ENCODE measurements at places on chromosomes 5 and 9.

DNA sequence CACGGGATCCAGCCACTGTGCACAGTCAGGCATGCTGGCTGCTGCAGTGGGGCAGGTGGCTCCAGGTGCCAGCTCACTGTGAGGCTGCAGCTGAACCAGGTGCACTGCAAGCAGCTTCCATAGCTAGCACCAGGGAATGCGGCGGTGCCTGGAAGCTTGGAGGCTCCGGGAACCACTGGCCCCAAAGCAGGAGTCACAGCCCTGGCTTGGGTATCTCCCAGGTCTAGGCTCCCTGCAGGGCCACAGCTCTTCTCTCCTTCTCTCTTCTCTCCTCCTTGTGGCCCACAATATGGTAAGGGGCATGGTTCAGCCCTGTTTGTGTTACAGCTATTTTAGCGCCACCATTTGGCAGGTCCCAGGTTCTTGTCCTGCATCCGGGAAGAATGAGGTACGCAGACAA, 6.7 kb upstream of the MTMR12 start:
- DNase-seq: no peak

- no peak for DNase-seq
These were observed 6.7 kb downstream of the ANKS6 start for GRCh38 chr9:98789483-98790133.

DNA sequence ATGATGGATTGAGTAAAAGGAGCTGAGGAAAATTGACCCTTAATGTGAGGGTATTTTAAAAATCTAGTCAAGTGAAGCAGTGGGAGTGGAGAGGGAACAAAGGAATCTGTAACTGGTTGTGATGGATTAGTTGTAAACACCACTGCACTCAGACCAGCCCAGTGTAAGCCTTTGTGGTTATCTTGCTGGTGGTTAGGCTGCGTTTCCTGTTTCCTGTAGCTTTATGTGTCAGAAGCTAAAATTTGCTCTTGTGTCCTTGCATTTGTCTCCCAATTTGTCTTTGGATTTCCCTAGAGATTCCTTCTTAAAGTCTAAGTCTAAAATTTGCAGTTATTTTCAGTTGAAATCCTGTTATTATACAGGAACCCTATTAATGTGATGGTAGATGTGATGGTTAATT, 6.3 kb downstream of the IFNA21 start:
- no peak for DNase-seq

DNA sequence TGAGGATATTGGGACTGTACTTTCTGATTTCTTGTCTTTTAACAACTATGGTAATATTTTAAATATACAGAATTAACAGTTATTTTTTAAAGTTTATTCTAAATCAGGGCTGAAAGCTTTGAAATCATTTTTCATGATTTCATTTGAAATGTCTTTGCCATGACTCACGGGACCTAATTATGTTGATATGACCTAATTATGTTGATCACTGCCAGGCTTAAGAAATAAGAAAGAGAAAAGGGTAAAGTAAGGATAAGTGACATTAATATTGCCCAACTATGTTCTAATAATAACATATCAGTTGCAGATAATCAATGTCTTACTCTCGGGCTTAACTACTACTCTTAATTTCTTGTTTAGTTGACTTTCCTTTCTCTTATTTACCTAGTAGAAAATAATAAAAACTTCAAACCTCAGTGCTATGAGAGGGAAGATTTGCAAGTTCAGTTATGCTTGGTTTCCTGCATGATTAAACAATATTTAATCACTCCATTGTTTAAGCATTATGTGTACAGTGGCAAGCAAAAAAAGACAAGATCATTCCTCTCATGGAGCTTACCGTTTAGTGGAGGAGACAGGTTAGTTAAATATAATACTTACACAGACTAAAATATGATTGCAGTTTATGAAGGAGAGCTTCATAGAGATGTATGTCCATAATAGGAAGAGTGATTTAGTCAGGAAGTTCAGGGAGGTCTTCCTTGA, 67.0 kb upstream of the EIF4EBP3 start:
- no peak for DNase-seq

GRCh38 chr5:154654486-154655371, 100.4 kb upstream of the LARP1 start:
- no peak for DNase-seq

DNA sequence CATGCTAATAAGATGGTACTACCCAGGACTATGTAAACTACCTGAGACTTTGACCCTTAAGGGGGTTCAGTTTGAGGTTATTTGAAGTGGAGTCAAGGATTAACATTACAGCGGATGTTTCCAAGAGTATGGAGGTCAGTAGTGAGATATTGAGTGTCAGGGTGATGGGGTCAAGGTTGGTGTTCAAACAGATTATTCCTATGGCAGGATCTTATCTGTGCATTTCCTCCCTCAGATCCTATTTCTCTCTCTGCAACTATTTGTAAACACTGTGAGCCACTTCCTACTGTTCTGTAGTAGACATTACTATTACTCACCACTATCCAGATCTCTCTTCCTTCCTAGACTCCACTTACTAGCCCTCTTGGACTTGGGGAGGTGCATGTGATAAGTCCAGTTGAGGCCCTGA, 54.0 kb upstream of the STOM start:
- no peak for DNase-seq

- DNase-seq: no peak
These were observed 20.7 kb upstream of the MOCS2 start for GRCh38 chr5:53130266-53130665.

- DNase-seq: no peak
These were observed 78.3 kb downstream of the PPARGC1B start for GRCh38 chr5:149808264-149808982.

GRCh38 chr9:83385317-83385716, 152.9 kb downstream of the FRMD3 start:
- no peak for DNase-seq

DNA sequence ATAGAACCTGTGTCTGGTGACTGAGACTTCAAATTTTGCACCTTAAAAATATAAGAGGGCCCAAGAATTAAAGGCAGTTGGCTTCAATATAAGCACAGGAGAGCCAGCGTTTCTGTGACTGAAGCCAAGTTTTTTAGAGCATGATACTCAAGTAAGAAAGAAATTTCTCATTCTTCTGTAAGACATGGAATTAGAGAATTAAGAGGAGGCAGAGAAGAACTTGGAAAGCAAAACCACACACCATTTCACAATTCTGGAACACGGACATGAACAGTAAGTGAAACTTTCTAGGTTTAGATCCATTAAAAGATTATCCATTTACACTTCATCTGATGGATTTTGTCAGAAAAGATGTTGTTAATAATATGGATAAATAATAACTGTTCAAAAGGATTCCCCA, 8.9 kb upstream of the AGXT2 start:
- DNase-seq: no peak

GRCh38 chr5:42057254-42057690, 132.2 kb downstream of the FBXO4 start:
- DNase-seq: peak; percentile 56

GRCh38 chr9:84699984-84700383, 30.5 kb downstream of the NTRK2 start:
- no peak for DNase-seq

DNA sequence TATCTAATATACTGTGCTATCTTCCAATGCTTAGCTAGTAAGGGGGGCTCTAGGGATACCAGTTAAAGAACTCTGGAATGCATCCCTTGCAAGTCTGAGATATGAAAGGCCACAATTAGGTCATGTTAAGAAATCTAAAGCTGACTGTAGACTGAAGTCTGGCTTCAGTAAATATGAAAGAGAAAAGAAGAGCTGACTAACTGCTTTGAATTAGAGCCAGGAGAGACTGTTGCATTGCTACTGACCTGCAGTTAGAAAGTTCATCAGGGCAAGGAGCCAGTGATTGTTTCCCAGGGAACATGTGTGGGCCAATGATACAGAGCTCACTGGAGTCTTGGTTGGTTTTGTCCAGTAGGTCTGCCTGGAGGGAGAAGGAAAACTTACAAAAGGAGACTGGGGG, 472.1 kb upstream of the TNC start:
- DNase-seq: peak; percentile 87

- no peak for DNase-seq
These were observed 54.8 kb downstream of the HRH2 start for GRCh38 chr5:175712681-175713085.

GRCh38 chr9:128249558-128249907, 26.3 kb downstream of the GOLGA2 start:
- DNase-seq: no peak

GRCh38 chr5:150774145-150774544, 4.4 kb upstream of the SMIM3 start:
- peak; percentile 54 for DNase-seq

DNA sequence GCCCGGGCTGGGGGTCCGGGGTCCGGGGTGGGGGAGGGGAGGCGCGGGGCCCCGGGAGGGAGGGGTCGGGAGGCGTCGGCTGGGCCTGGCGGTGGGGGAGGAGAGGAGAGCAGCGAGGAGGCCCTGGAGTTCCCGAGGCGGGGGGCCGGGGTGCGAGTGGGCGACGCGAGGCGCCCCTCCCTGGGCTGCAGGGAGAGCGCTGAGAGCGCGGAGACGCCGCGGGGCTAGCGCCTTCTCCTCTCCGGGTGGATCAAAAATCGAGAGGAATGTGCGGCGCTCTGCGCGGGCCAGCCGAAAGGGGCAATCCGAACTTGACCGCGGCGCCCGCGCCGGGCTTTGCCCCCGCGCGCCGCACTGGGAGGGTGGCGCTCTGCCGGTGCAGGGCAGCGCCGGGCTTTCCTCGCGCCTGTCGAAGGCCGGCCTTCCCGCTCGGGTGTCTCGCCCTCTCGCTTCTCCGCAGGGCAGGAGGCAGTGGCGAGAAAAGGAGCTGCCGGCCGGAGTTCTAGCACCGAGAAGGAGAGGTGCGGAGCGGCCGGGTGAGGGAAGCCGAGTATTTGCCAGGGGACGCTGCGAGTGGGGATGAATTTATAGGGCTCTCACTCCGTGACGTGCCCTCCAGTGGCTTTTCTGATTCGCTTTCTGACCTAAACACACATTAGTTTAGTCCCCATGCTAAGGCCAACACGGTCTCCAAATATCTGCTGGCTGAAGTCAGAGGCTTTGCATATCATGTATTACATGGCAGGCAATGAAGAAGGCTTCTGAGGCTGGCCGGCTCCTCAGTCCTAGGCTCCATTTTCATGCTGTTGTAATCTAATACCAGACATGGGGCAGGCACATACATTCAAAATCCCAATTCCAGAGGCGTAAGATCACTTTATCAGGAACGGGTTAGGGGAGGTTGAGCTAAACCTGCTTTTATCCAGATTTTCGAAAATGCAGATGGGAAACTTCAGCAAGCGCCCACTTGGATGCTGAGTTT, 503 bp upstream of the GDNF start:
- no peak for DNase-seq

GRCh38 chr5:89181546-89181945, 298.6 kb upstream of the MEF2C start:
- no peak for DNase-seq

DNA sequence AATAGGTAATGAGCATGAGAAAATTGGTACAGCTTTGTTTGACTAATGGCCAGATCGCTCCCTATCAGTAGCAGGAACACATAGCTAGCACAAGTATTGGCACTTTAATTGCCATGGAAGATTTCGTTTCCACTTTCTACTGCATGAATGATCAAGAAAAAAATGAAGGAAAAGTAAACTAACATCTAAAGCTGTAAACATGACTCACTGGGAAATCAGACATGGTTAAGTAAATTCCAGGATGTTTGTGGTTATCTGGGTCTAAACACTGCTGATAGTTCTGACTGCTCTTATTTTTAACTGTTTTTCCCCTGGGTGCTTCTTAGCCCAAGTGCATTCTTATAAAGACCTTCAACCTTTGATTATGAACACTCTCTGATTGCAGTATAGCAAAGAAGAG, 388.9 kb downstream of the NR2F1-AS1 start:
- DNase-seq: peak; percentile 45

- DNase-seq: no peak
These were observed 20.5 kb downstream of the THBS4 start for GRCh38 chr5:80055491-80056170.

DNA sequence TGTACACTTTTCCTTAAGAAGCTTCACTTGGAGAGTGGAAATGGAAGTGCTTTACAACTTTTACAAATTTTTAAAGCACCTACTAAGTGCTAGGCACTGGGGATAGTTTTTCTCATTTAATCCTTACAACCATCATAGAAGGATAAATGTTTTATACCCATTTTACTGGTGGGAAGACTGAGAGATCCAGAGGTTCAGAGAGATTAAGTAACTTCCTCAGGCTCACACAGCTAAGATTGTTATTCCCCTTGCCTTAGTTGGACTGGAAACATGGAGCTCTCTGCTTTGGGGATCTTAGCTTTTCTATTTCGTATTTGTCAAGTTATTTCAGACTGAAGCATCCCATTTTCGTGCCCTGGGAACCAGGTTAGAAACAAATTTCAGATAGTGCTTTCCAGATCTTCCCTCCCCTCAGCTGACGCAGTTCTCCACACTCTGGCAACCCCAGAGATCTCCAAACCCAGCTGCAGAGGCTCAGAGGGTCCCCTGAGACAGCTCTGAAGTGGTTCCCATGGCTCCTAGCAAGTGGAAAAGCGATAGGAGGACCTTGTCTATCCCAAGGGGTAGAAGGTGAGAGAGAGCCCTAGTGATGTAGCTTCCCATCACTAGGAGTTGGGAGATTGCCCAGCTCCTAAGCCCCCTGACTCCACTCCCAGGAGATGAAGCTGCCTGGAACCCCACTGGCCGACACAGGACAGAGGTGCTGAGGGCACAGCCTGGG, 16.2 kb upstream of the GABBR2 start:
- DNase-seq: no peak

DNA sequence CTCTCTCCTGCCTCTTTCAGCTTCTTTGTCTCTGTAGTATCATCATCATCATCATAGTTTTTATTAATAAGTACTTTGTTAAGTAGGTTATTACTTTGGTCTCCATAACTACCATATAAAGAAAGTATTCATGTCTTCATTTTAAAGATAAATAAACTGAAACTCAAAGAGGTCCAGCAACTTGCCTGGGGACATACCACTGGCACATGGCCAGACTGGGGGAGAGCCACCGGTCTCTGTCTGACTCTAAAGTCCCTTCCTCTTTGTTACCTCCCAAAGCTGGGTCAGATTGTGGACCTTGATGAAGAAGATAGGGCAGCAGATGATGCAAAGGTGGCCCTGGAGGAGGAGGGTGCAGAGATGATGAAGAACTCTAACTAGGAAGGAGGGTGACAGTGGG, 8.5 kb downstream of the CDX1 start:
- DNase-seq: peak; percentile 44

DNA sequence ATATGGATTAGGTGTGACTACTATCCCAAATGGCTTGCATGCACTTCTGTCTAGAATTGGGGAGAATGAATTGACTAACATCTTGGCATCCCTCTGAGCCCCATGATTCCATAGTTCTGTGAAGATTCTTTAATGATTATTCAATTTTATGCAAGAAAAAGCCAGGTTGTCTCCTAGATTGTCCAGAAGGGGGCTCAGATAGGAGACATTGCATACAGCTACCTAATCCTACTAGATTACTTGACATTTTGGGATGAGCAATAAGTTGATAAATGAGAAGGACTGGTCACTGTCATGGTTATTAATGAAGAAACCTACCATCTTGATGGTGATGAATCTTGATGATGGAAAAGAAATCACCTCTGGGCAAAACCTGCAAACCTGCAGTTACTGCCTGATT, 117.0 kb downstream of the CARTPT start:
- DNase-seq: no peak

- no peak for DNase-seq
These were observed 69.8 kb downstream of the MAPKAP1 start for GRCh38 chr9:125637241-125637640.

Measured in COLO829 (cell line).